Lung (tissue), 17 donors: ENCODE measurements at places on chromosomes 7 and 10. TPM values are rescaled to one million over a fixed set of nuclear protein-coding genes. Genes with fewer than 3 reads are reported as not detected.

The GDF2 gene
- not detected for total RNA-seq

DNA sequence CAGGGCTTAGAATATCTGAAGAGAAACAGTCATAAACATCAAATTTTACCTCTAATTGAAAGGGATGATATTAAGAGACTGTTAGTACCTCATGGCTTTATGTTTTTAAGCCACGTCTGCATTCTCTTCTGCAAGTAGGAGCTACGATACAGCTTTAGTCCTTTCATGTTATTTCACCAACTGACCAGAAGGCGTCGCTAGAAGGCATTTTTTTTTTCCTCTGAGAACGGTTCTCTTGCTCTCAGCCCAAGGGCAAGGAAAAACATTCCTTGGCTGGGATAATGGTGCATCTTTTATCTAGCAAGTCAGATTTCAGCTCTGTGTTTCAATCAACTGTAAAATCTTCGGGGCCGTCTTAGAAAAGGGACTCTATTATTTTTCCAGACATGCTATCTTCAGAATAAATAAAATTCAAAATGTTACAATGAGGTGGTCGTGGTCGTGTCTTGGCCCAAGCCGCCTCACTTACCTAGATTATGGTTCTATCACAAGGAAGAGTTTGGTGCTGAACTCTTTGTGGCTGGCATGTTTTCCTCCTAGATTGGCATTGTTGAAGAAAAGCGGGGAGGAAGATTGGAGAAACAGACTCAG lies 41.6 kb upstream of the LYZL2 start:
- DNase-seq, result peak; percentile 81

DNA sequence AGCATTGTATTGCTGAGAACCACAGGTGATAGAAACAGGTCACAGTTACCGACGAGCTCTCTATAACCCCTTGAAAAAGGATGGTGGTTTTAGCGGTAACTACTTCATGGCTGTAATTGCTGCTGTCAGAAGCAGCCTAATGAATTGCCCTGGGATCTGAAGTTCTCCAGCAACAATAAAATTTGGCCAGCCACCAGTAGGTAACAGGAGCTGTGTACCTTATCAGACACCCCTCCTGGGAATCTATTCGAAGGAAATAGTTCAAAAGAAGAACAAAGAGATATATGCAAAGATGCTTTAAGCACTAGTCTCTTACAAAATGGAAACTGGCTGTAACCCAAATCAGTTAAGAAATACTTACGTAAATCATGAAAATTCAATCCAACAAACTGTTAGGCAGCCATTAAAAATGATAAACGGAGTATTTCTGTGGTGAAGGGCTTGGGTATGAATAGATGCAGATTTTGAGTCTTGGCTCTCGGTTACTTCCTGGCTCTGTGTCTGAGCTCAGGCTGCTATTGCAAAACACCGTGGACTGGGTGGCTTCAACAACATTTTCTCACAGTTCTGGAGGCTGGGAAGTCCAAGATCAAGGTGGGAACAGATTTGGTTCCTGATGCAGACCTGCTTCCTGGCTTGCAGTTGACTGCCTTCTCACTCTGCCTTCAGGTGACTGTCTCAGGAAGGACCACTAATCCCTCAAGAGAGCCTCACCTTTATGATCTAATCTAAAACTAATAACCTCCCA lies 1.6 kb downstream of the MSRB2 start:
- peak; percentile 91 for DNase-seq

GRCh38 chr10:45058580-45058979 lies 57.9 kb downstream of the ZNF22 start:
- DNase-seq, result no peak

The DDX56 gene
- total RNA-seq, result 67.5 TPM

GRCh38 chr10:42885491-42886270 lies 103.1 kb downstream of the BMS1 start:
- no peak for DNase-seq

The TRIM4 gene
- total RNA-seq, result 34.3 TPM

GRCh38 chr7:126805351-126805750 lies 447.4 kb downstream of the GRM8 start:
- no peak for DNase-seq

GRCh38 chr7:22280031-22280430 lies 76.9 kb downstream of the RAPGEF5 start:
- DNase-seq, result no peak

DNA sequence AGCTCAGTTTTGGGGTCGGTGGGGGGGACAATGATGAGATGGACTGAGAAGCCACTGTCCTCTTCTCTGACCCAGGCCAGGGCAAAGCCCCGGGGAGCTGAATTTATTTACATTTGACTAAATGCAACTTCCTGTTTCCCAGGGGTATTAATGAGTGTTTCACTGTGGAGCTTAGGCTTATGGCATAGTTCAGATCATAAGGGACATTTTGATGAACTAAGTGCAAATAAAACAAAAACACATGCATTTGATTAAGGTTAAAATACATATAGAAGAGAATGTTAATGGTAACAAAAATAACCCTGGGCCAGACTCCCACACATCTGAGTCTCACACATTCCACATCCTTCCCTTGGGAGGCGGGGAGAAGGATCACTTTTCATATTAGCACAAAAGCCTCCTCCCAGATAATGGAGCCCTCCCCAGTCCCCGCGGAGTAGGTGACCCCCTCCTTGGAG lies 320.6 kb downstream of the FRMD4A start:
- peak; percentile 68 for DNase-seq

The SLC16A12 gene
- total RNA-seq, result 1.8 TPM

- DNase-seq, result peak; percentile 22
Observed at GRCh38 chr7:5872326-5872725, 8.3 kb upstream of the OCM start.

- DNase-seq, result no peak
Observed at GRCh38 chr7:116540743-116541142, 15.9 kb downstream of the CAV1 start.

The ARL4A gene
- total RNA-seq, result 31.7 TPM

DNA sequence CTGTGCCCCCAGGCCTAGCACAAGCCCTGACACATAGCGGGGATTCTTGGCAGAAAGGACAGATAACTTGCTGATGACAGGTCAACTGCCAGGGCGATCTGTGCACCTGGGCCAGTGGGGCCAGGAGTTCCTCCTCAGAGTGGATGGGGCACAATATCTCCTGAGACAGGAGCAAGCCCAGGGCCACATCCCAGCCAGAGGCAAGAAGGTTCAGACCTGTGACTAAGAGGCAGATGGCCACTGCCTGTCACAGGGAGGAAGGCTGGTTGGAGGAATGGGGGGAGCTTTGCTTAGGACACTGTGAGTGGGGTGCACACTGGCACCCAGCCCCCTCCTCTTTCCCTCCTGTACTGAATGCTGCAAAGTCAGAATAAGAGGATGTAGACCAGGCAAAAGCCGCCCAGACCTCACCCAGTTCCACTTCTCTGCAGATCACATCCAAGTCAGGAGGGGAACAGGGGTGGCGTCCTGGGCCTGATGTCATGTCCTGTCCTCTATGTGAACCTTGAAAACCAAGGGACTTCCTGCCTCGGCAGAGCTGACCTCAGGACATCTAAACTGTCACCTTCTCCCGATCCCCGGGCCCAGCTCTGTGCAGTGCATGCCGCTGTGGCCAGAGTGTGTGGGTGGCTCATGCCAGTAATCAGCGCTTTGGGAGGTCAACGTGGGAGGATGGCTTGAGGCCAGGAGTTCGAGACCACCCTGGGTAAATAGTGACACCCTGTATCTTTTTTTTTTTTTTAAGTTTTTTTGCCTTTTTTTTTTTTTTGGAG lies 1.3 kb downstream of the GUSB start:
- peak; percentile 63 for DNase-seq

DNA sequence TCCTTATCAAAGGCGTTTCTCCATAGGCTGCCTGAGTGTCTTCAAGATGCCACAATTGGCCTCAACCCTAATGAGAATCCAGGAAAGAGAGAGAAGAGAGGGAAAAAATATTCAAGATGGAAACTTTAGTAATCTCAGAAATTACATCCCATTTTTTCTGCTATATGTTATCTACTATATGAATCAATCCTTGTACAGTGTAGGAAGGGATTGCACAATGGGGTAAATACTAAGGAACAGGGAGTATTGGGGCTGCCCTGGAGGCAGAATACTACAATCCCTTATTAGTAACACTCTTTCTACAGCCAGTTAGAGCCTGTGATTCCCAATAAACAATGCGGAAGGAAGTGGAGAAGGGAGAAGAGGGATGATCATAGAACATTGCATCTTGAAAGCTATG lies 27.9 kb downstream of the TFPI2 start:
- DNase-seq, result no peak

- no peak for DNase-seq
Observed at GRCh38 chr7:152362128-152362926, 73.5 kb downstream of the KMT2C start.

DNA sequence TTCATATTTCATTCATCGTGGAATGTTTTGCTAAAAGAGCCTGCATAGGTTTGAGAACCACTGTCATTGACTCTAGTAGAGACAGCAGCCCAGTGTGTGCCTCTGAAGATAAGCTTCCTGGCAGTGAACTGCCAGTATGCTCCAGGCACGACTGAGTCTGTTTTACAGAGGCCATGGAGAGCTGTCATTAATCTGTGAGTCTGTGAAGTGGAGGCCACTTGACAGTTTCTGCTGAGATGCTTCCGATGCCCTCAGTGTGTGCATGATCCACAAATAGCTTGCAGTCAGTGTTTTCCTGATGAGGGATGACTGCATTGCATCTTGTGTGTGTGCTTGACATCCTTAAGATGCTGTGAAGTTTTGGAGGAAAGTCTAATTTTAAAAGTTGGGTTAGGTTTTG lies 162.2 kb downstream of the PFKFB3 start:
- no peak for DNase-seq

The PODXL gene
- total RNA-seq, result 133 TPM

The CNPY1 gene
- total RNA-seq, result not detected

- DNase-seq, result no peak
Observed at GRCh38 chr10:67818323-67818722, 19.7 kb downstream of the DNAJC12 start.

The CFAP69 gene
- total RNA-seq, result 13.0 TPM

- no peak for DNase-seq
Observed at GRCh38 chr10:96228408-96228994, 42.9 kb downstream of the BLNK start.

- peak; percentile 58 for DNase-seq
Observed at GRCh38 chr7:150993511-150993910, 2.7 kb downstream of the NOS3 start.

The IDI1 gene
- total RNA-seq, result 173 TPM

DNA sequence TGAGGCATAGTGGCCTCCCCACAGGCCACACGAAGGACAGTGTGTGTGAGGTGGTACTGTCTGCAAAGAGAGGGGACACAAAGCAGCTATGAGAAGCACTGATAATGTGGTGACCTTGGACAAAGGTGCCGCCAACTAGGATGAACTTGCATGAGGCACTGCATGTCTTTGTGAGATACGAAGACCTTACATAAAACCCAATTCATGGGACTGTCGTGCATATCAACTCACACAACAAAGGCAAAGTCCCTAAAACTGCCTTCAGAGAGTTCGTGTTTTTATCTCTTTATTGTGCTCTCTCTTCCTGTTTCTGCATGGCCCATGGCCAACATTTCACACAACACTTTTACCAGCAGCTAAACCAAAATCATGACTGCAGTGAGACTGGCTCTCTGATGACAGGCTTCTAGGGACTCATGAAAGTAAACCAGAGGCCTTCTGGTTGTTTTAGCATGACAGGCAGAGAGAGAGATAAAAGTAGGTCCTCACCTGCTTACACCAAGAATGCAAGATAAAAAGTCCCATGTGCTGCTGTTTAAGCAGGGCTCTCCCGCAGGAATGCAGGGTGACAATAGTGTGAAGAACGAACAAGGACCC lies 347.8 kb downstream of the ELMO1 start:
- DNase-seq, result peak; percentile 79

GRCh38 chr7:54678763-54679489 lies 80.1 kb downstream of the SEC61G start:
- no peak for DNase-seq

- DNase-seq, result no peak
Observed at GRCh38 chr7:2759736-2760097, 71.7 kb downstream of the AMZ1 start.

- DNase-seq, result no peak
Observed at GRCh38 chr10:127850944-127851343, 41.8 kb downstream of the CLRN3 start.

The RNF32 gene
- total RNA-seq, result 2.7 TPM

- no peak for DNase-seq
Observed at GRCh38 chr10:5268743-5269142, 72.1 kb downstream of the AKR1C4 start.

DNA sequence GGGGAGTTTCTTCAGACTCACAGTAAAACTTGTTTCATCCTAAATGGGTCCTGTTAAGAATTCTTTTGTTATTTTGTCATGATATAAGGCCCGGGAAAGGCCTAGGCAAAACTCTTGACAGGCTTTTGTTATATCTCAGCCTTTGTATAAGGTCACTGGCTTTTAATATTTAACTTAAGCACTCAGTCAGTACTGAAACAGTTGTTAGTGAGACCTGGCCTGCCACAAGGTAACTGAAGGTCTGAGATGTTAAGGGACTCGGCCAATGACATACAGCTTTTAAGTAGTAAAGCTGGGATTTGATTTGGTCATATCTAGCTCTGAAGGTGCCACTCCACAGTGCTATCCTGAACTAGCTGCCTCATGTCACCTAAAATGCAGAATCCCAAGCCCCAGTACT lies 57.2 kb upstream of the STEAP4 start:
- no peak for DNase-seq

The TAS2R3 gene
- total RNA-seq, result 13.0 TPM

- peak; percentile 3 for DNase-seq
Observed at GRCh38 chr10:9262770-9263169, 1208.3 kb downstream of the GATA3 start.

The CPN1 gene
- total RNA-seq, result not detected

- no peak for DNase-seq
Observed at GRCh38 chr7:47935336-47935735, 12.9 kb downstream of the PKD1L1 start.

GRCh38 chr7:71165708-71166107 lies 33.8 kb downstream of the GALNT17 start:
- no peak for DNase-seq

DNA sequence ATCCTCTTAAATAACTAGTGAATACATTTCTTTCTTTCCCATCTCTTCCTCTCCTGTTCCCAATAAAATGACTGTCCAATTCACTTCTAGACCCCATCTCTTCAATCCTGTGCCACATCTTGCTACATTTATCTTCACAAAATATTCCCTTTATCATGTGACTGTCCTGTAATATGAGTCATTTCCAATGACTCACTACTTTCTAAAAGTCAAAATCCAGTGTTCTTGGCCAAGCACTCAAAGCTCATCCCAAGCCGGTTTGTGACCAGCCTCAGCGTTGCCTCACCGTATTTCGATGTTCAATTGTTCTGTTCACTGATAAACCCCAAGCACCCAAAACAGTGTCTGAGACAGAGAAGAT lies 104.7 kb downstream of the PARD3 start:
- no peak for DNase-seq

The PON1 gene
- 0.98 TPM for total RNA-seq

The STRIP2 gene
- 2.0 TPM for total RNA-seq

GRCh38 chr10:124725171-124725631 lies 19.0 kb downstream of the FAM53B start:
- no peak for DNase-seq

The ACBD7 gene
- 4.0 TPM for total RNA-seq

- DNase-seq, result no peak
Observed at GRCh38 chr10:46091828-46092523, 45.9 kb upstream of the MSMB start.

The EPO gene
- total RNA-seq, result not detected
